ENCODE measurements at places on chromosomes 1 and 21. TPM values are rescaled to one million over a fixed set of nuclear protein-coding genes. Genes with fewer than 3 reads are reported as not detected.

The TEX50 gene
- total RNA-seq, result not detected

The RPL22 gene
- 372 TPM for total RNA-seq

The C1QTNF12 gene
- total RNA-seq, result 2.6 TPM

The C1orf115 gene
- 0.13 TPM for total RNA-seq

The MANEAL gene
- total RNA-seq, result 1.4 TPM

The DCLRE1B gene
- 19.3 TPM for total RNA-seq

The SELP gene
- total RNA-seq, result 0.81 TPM

The TP73 gene
- total RNA-seq, result 0.60 TPM

The LENEP gene
- total RNA-seq, result not detected

The IL6R gene
- total RNA-seq, result 2.5 TPM

The PCAT6 gene
- 0.94 TPM for total RNA-seq
